Right atrium auricular region (tissue), 2 donors: ENCODE measurements at places on chromosomes 4 and X. TPM values are rescaled to one million over a fixed set of nuclear protein-coding genes. Genes with fewer than 3 reads are reported as not detected.
A peak's percentile ranks its signal among the peaks of the same experiment; 100 is the strongest.

XPNPEP2 gene
- 3.5 TPM for total RNA-seq

GRCh38 chrX:65575022-65575421, 40.4 kb upstream of the LAS1L start:
- H3K4me1 ChIP-seq: no peaks in the 10 kb centered on the region
- DNase-seq: no peak
- H3K27ac ChIP-seq: no peak overlapping the region
- H3K36me3 ChIP-seq: no peaks in the 10 kb centered on the region
- H3K27me3 ChIP-seq: no peaks in the 10 kb centered on the region
- H3K4me3 ChIP-seq: no peak overlapping the region

ZAR1 gene
- total RNA-seq: not detected

PLAC1 gene
- not detected for total RNA-seq

DNA sequence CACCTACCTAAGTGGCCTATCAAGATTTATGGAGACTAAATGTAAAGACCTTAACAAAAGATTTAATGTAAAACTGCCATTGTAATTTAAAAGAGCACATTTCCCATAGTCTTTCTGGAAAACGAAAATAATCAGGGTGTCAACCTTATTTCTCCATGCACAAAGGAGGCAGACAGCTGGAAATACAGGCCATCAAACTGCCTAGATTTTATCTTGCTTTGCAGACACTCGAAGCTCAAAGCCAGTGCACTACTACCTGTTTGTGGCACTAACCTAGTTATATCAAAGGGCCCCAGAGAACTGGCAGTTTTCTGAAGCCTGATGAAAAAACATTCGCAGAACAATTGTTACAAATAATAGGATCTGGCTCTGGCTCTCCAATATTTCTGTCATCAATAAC, 863.9 kb downstream of the STPG2 start:
- no peaks in the 10 kb centered on the region for H3K27me3 ChIP-seq
- no peaks in the 10 kb centered on the region for H3K36me3 ChIP-seq
- no peak overlapping the region for H3K4me3 ChIP-seq
- no peaks in the 10 kb centered on the region for H3K4me1 ChIP-seq
- DNase-seq: no peak
- no peak overlapping the region for H3K27ac ChIP-seq

CTAG1A gene
- not detected for total RNA-seq

SHROOM2 gene
- total RNA-seq: 2.7 TPM

- H3K4me3 ChIP-seq: no peak overlapping the region
- no peaks in the 10 kb centered on the region for H3K36me3 ChIP-seq
- H3K27me3 ChIP-seq: no peaks in the 10 kb centered on the region
- peak overlapping the region; percentile 53 for H3K27ac ChIP-seq
- H3K4me1 ChIP-seq: no peaks in the 10 kb centered on the region
These were observed 61.4 kb upstream of the MAP3K15 start for GRCh38 chrX:19576742-19577141.
